ENCODE measurements at places on chromosomes 3 and 15. TPM values are rescaled to one million over a fixed set of nuclear protein-coding genes. Genes with fewer than 3 reads are reported as not detected.

DNA sequence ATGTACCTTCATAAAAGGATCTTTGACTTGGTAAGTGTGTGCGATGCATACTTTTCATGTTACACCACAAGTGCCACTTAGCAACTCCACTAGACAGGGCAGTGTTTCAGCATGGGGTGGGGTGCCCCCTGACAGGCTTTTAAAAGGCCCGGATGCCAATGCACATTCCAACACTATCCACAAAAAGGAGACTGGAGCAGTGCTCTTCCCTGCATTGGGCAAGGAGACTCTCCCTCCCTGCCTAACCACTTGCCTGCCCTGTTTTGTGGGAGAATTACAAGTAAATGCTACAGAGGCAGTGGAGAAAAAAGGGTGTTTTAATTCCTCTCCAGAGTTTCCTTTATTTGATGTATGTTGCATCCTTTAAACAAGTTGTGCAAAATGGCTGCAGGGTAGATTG lies 1.7 kb upstream of the RARB start:
- DNase-seq = no peak

- no peak for DNase-seq
Observed at GRCh38 chr3:122305818-122306621, 19.0 kb upstream of the CSTA start.

GRCh38 chr3:42749753-42750231 lies 23.3 kb downstream of the CCDC13 start:
- DNase-seq = no peak

KLHL6 gene
- 16.3 TPM for polyA plus RNA-seq

- no peak for DNase-seq
Observed at GRCh38 chr15:50774450-50774849, 8.9 kb upstream of the SPPL2A start.

- no peak for DNase-seq
Observed at GRCh38 chr3:116929505-116930222, 220.1 kb downstream of the TUSC7 start.

DNA sequence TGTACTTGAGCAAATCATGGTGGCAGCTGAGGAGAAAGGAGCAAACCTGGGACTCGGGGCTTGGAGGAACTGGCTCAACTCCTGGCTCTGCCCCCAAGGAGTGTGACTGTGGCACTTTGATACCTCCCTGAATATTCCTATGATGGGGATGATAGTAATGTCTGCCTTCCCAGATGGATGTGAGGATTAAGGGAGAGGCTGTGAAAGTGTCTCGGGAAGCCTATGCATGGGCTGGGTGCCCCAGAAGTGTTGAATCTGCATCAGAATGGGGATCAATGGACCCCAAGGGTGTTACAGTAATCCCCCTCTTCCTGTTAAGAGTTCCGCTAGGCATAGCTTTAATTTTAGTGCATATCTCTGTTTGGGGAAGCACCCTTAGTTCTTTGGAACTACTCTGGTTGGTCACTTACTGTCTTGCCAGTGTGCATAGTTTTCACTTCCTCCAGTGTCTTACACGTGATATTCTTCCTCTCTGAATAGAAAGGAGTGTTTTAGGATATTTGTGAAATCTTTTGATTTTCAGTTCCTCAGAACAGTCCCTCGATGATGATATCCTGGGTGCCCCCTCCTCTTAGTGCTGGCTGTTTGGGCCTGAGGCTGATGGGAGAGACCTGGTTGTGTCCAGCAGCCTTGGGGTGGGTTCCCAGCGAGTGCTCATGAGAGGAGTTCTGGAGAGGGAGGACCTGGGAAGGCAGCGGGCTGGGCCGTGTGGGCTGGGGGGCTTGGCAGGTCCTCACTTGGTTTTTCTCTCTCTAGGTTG lies 97.5 kb downstream of the CHDH start:
- DNase-seq = no peak

DNA sequence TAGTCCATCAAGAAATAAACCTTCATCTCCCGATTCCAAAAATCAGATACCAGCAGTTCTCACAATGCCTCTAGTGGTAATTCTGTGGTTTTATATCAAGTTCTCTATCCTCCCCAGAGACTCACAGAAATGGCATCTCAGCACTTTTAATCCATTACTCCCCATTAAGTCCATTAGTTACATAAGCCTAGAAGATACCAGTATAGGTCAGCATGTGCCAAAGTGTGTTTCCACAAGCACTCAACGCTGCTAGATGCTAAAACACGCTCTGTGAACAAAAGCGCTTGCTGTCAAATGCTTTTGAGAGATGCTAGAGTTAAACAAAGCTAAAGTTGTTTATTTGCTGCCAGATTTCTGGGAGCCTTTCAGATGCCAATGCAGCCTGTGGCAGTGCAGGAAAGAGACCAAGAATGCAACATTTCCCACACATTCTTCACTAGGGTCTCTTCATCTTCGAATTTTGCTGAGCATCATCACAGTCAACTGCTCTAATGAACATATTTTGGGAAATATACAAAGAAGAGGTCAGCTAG lies 918.8 kb upstream of the CFAP20DC start:
- DNase-seq = no peak

GRCh38 chr3:98246142-98246541 lies 17.9 kb upstream of the OR5H6 start:
- no peak for DNase-seq

DNA sequence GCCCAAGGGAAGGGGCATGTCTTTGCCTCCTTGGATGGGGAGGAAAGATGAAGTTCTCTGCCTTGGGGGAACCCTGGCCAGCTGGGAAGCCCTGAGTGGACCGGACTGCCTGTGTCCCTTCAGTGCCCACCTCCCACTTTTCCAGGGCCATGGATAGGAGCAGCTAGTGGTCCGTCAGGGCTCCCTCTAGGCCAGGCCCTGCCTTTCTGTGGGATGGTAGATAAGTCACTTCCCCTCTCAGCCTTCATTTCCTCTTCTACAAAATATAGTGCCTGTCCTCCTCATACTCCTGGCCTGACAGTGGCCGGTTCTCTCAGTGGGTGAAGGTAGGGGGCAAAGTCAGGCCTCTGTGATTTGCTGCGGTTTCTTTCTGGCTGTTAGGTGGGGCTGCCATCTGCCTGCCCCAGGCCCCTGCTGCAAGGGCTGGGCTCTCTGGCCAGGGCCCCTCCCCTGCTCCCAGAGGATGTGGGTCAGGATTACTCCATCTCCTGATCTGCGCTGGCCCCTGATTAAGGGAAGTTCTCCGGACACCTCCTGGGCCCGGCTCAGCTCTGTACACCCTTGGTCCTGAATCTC lies 1.4 kb downstream of the PLEKHO2 start:
- no peak for DNase-seq

FILIP1L gene
- 15.5 TPM for polyA plus RNA-seq

DNA sequence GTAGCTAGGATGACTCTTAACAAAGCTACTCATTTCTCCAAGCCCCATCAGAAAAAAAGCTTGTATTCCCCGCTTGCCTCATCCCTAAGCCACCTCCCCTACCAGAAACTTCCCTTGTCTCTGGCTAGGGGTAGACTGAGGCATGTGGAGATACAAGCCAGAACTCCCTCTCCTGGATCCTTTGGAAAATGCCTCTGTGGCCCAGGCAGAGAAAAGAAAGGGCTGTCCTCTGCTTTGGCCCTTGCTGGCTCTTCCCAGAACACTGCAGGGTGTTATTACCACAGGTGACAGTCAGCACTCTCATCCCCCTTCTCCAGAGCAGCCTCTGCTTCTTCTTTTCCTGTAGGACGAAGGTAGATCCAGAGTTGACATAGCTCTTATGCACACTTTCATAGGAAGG lies 15.2 kb downstream of the RMDN3 start:
- DNase-seq = no peak

C3orf85 gene
- 0.32 TPM for polyA plus RNA-seq

GRCh38 chr3:27340534-27340933 lies 28.6 kb downstream of the NEK10 start:
- no peak for DNase-seq

ERC2 gene
- polyA plus RNA-seq = 0.50 TPM

- DNase-seq = no peak
Observed at GRCh38 chr3:2784627-2785026, 325.5 kb downstream of the IL5RA start.

DNA sequence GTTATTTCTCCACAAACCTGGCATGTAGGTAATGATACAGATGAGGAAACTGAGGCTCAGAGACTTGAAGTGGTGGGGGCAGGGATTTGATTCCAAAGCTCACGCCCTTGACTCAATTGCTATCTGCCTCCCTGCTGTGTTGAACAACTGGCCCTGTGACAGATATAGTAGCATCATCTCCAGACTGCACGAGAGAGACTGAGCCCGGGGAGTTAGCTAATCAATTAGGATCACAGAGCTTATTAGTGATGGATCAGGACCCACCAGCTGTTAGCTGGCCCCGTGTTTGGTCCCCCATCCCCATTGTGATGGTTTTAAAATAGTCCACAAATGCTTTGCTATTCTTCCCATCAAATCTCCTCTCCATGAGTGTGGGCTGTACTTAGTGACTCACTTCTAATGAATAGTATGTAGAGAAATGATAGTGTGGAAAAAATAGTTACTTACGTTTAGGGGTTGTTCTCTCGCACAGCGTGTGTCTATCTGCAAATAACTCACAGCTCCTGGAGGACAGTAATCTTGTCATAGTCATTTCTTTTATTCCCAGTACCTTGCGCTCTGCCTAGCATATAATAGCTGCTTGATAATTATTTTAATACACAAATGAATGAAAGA lies 74.4 kb upstream of the KLF13 start:
- DNase-seq = no peak

DNA sequence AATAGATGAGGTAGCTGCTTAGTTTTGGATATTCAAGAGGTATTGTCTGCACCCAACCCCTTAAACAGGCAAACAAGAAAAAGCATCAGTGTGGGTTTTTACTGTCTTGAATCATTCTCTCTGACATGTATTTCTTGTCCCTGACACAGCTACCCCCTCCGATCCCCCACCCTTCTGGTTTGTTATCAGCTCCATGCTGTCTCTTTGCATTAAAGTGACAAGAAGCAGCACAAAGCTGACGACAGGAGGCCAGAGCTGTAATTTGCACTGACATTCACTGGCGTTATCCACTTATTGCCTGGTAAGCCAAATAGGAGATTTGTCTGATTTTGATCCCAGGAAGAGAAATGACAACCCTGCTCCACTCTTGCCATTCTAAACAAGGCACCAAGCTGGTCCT lies 83.3 kb upstream of the SNRK start:
- no peak for DNase-seq

- no peak for DNase-seq
Observed at GRCh38 chr3:172692751-172693338, 18.0 kb downstream of the NCEH1 start.

CASR gene
- polyA plus RNA-seq = 0.43 TPM

GPR15 gene
- 1.0 TPM for polyA plus RNA-seq

GRCh38 chr15:77716632-77717332 lies 84.1 kb upstream of the LINGO1 start:
- DNase-seq = no peak

TRPC1 gene
- polyA plus RNA-seq = 7.1 TPM

DNA sequence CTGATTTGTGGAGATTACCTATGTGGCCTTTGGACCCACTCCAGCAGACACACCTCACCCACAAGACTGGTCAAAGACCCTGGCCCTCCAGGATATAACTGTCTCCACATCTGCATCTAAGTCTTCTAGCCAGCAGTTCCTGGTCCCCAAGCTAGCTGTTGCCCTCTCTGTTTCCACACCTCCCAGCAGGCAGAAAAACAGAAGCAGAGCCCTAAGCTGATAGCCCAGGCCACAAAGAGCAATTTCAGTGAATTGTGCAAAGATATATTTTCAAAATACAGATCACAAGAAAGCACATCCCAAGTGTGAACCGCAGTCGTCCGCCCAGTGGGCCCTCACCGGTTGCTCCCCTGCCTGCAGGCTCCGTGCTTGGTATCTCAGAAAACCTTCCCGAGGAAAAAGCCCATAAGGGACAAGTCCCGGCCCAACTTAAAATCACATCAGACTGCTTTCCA lies 2.6 kb downstream of the TNIK start:
- no peak for DNase-seq

EPHA3 gene
- 0.73 TPM for polyA plus RNA-seq

- DNase-seq = no peak
Observed at GRCh38 chr15:29538044-29538443, 268.4 kb upstream of the NSMCE3 start.

BSN gene
- polyA plus RNA-seq = 0.09 TPM

DNA sequence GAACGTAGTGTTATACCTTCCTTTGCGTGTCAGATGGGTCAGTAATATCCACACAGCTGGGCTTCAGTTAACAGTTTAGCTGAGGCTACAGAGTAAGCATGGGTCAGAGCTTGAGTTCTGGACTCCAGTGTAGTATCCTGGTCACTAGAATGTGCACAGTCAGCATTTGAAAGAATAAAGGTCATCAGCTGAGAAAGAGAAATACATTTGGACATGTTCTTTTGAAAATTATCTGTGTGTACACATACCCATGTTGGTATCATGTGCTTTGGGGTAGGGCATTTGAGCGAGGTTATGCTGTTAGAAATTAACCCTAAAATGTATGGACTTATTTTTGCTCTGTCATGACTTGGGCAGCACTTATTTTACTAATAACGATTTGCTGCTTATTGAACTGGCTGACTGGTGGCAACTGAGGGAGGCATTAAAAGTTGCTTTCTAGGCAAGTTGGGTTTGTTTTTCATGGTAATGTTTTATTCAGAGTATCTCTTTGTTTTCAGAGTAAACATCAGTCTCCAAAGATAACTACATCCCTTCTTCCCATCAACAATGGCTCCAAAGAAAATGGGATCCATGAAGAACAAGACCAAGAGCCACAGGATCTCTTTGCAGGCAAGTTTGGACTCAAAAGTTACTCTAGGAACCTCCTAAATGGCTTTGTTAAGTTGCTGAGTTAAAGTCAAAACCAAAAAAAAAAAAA lies 16.4 kb downstream of the SNX1 start:
- DNase-seq = no peak

DNA sequence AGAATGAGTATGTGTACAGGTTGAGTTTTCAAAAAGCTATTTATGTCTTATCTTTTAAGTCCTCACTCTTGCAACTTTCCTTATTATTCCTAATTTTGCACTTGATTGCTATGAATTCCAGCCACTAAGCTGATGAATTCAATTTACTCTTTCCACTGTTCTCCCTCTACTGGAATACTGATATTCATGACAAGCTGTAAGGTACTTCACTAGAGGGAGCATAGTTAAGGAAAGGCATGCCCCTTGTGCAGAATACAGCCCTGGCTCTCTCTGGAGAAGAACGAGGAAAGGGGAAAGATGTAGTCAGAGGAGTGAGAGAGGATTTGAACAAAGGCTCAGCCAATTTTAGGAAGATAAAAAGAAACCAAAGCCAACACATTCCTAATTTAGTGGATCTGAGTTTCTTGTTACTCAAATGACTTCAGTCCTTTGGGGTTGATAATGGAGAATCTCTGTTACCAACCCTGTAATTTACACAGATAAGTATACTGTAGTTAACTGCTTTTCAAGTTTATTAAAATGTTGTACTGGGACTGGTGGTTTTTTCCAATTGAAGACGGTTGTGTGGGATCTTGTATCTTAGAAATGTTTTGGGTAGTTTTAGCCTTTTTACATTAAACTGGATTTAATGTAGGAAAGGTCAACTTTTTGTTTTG lies 4.0 kb downstream of the SCAANT1 start:
- no peak for DNase-seq

FHIT gene
- 9.2 TPM for polyA plus RNA-seq

DNA sequence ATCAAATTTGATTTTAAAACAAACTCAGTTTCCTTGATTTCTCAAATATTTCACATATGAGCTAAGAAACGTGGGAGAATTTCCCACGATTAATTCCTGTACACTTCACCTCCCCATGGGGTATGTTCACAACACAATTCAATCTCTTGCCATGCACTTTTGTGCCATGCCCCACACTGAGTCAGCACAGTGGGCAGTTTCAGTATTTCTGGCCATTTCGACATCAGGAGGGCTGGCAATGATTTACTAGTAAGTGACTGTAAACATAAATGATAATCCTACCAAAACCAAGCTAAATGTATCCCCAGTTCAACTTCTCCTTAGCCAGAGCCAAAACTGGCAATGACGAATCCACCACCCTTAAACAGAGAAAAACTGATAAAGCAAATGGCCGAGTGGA lies 293.6 kb downstream of the FGF12 start:
- DNase-seq = no peak

Data from thymus (tissue), 14 donors.